ENCODE measurements at places on chromosomes 2 and 18.

- DNase-seq: no peak
These were observed 39.4 kb downstream of the EFR3B start for GRCh38 chr2:25081237-25081790.

DNA sequence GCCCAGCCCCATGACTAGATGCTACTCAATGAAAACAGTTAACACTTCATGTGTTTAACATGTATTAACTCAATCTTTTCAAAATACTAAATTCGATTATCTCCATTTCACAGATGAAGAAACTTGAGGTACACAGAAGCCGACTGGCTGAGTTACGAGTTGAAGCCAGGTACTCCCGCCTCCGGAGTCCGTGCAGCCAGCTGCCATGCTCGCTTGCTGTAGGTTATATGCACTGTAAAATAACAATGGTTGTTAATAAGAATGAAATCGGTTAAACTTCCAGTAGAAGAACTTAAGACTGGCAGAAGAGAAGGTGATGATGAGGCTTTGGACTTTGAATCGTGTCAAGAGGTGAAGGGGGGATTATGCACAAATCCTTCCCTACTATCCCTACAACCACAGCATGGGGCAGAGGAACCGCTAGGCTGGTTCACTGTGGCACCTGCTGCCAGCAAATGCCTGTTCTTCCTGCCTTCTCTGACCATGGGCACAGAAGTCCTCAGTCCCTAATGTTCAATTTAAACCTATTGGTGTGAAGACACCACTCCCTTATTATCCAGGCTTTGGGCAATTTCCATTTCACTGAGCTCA, 25.4 kb downstream of the COX7A2L start:
- DNase-seq: no peak

- no peak for DNase-seq
These were observed 10.1 kb downstream of the BIN1 start for GRCh38 chr2:127096718-127097470.

- DNase-seq: no peak
These were observed 31.6 kb upstream of the GPR155 start for GRCh38 chr2:174518395-174518794.

- DNase-seq: no peak
These were observed 1.2 kb upstream of the ST6GAL2 start for GRCh38 chr2:106886916-106887758.

DNA sequence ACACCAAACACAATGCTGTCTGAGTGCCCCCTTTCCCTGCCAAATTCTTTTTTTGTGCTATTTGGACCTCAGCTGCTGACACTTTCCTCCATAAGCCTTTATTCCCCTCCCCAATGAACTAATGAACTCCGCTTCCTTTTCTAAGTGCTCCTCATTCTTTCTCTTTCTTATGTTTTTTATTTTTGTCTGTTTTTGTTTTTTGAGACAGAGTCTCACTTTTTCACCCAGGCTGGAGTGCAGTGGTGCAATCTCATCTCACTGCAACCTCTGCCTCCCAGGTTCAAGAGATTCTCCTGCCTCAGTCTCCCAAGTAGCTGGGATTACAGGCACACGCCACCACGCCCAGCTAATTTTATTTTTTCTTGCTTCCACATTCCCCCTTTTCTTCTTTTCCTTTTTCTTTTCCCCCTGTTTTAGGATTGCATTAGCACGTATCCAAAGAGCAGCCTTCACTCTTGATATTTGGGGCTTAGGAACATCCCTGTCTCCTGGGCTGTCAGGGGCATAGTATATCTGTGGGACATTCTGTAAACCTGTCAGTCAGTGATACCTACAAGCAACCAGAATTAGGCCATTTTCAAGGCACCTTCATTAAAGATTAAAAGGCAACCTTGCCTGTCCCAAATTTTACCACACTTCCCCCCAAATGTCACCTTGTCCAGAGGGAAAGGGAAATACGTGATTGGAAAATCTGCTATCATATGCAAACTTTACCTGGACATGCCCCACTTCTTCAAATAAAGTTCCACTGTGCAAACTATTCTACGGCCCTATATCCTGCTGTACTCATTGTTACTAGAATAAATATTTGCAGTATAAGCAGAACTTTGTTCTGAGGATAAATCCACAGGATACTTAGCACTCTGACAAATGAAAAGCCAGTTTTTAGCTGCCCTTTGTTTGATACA, 65.1 kb upstream of the ACSL3 start:
- no peak for DNase-seq

- no peak for DNase-seq
These were observed 181.6 kb downstream of the XIRP2 start for GRCh38 chr2:167069855-167070254.

DNA sequence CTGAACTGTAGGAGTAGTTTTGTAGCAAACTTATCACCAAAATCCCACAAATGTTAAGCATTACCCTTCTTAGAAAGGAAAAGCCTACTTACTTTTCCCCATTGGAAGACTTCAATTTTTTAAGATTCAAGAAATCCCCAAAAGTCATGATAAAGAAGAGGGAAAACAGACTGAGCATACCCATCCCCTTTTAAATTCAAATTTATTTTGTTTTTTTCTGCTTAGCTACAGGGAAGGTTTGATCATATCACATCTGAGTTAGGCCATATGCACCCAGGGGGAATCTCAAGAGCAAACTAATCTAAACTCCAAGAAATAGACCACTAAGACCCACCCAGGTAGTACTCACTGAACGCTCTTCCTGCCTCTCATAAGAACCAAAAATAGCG, 174.6 kb downstream of the TGIF1 start:
- no peak for DNase-seq

DNA sequence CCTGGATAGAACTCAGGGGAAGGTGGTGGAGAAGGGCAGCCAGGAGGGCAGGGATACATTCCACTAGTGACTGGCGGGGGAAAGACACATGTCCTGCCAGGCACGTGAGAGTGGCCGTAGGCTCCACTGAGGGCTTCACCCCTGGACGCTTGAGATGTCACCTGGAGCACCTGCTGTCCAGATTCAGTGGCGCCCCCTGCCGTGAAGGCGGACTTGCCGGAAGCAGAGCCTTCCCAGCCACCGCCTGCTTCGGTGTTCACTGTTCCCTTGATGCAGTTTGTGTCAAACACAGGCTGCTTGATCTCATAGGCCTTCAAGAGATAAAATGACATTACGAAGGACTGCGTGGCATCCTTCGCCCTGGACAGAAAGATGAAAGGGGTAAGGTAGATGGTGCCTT, 335.3 kb downstream of the ZNF521 start:
- DNase-seq: no peak

GRCh38 chr18:11553098-11553940, 56.1 kb upstream of the SLC35G4 start:
- DNase-seq: no peak

DNA sequence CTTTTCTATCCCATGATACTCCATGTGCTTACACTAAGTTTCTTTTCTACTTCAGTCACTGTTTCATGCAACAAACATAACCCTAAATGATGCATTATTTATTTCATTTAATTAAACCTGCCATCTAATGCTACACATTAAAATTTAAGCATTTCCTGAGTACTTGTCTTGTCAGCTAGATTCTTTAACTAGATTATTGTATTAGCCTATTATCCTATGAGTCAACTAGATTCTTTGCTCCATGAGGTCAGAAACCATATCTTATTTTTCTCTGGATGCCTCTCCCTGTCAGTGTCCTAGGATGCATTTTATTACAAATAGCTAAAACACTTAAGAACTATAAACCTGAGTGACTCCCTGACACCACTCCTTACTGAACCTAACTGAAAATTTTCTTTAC, 652.4 kb downstream of the SLC4A3 start:
- peak; percentile 31 for DNase-seq

GRCh38 chr18:43760010-43760409, 482.7 kb upstream of the SYT4 start:
- no peak for DNase-seq

DNA sequence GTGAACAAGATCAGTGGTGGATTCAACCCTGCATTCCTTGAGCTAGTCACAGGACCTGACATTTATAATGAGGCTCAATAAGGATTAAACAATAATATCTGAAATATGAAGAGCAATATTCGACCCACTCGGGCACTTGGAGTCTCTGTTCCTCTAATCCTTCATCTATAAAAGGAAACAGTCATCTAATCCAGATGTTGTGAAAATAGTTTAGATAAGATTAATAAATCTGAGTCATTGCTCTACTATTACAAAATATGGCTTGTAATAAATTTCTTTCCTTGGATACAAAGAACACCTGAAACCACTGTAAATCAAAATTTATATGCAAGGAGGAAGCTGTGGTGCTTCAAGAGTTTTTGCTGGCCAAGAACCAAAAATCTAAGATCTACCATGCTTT, 846.9 kb upstream of the ACVR2A start:
- DNase-seq: no peak

GRCh38 chr18:22346953-22347605, 70.6 kb downstream of the CTAGE1 start:
- DNase-seq: no peak

DNA sequence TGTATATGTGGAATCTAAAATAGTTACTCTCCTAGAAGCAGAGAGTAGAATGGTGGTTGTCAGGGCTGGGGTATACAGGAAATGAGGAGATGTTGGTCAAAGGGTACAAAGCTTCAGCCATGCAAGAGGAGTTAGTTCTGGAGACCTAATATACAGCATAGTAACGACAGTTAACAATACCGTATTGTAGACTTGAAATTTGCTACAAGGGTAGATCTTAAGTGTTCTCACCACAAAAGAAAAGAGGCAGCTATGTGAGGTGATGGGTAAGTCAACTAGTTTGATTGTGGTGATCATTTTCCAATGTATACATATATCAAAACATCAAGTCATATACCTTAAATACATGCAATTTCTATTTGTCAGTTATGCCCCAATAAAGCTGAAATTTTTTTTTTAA, 98.2 kb upstream of the CYP1B1 start:
- no peak for DNase-seq

GRCh38 chr2:165114346-165114939, 89.4 kb downstream of the SCN3A start:
- DNase-seq: no peak

DNA sequence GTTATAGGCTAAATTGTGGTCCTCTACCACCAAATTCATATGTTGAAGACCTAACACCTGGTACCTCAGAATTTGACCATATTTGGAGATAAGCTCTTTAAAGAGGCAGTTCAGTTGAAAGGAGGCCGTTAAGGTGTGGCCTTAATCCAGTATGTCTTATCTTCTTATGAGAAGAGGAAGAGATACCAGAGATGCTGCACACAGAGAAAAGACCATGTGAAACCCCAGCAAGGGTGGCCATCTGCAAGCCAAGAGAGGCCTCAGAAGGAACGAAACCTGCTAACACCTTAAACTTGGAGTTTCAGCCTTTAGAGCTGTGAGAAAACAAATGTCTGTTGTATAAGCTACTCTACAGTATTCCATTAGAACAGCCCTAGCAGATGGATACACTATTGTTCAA, 528.1 kb upstream of the DCC start:
- no peak for DNase-seq

GRCh38 chr2:103789381-103790095, 1027.7 kb downstream of the TMEM182 start:
- DNase-seq: no peak

- peak; percentile 30 for DNase-seq
These were observed 31.4 kb downstream of the ATOH8 start for GRCh38 chr2:85785027-85785822.

DNA sequence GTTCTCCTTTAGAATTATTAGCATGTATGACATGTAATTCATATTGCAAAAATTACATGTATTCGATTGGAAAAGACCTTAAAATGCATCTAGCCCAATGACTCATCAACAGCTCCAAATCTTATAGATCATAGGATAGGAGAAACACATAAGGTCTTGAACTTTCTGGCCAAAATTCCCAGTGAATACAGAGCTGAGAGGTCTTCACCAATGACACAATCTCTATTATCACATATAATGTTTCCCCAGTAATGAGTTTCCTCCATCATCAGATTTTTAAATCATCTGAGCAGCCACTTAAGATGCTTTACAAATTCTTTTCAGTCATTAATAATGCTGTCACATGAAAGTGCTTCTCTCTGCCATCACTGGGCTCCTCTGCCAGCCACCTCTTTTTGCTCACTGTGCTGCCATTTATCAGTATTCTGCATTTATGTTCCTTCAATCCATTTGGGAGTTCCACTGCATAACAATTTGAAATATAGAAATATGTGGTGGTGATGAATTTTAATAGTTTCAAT, 804.9 kb downstream of the SUCLG1 start:
- no peak for DNase-seq

DNA sequence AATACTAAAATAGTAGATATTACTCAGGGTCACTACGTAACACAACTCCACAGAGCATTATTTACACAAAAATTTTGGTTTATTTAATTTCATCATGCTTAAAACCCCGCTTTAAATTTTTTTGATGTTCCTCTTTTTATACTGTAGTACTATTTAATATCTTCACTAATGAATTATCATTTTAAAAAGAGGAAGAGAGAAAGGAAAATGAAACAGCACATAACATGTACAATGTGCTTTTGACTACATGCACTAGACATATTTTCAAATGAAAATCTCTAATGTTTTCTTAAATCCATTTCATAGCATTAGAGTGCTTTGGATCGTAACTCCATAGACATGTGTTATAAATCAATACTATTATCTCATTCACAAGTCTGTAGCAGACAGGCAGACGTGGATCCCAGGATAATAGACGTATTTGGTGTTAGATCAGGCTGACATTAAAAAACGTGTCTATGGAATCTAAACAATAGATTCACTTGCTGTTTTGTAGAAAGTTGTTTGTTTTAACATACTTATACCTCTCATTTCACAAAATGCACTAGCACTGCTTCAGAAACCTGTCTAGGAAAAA, 897.0 kb downstream of the CPS1 start:
- DNase-seq: no peak

DNA sequence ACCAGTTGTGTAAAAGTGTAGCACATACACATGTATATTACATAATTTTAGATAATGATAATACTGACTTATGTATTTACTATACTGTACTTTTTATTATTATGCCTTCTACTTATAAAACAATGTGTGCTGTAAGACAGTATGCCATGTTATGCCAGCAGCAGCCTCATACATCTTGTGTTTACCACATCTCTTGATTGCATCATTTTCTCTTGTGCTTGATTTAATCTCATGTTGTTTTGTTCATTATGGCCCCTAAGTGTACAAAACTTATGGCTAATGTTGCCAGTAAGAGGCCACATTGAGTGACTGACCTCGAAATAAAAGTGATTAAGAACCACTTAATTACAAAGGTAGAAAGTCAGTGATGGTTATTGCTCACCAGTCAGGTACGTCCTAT, 128.0 kb upstream of the SP5 start:
- no peak for DNase-seq

GRCh38 chr18:48078448-48078847, 148.0 kb upstream of the SMAD2 start:
- DNase-seq: no peak

GRCh38 chr2:33104052-33104623, 157.4 kb downstream of the LTBP1 start:
- DNase-seq: no peak

- DNase-seq: peak; percentile 81
These were observed 74.2 kb downstream of the SH3BP4 start for GRCh38 chr2:235025800-235026536.

GRCh38 chr18:50104421-50104820, 90.5 kb downstream of the MYO5B start:
- no peak for DNase-seq

GRCh38 chr2:178796079-178796677, 11.0 kb downstream of the TTN start:
- DNase-seq: peak; percentile 6
